ENCODE measurements at places on chromosomes 2 and 18. TPM values are rescaled to one million over a fixed set of nuclear protein-coding genes. Genes with fewer than 3 reads are reported as not detected.

SPDYA gene
- total RNA-seq = 0.93 TPM

CAPN13 gene
- not detected for total RNA-seq

RAB27B gene
- total RNA-seq = 0.53 TPM

CAPN14 gene
- 0.51 TPM for total RNA-seq
